ENCODE measurements at places on chromosomes 1 and 21. TPM values are rescaled to one million over a fixed set of nuclear protein-coding genes. Genes with fewer than 3 reads are reported as not detected.

CDC42 gene
- 223 TPM for total RNA-seq

DNA sequence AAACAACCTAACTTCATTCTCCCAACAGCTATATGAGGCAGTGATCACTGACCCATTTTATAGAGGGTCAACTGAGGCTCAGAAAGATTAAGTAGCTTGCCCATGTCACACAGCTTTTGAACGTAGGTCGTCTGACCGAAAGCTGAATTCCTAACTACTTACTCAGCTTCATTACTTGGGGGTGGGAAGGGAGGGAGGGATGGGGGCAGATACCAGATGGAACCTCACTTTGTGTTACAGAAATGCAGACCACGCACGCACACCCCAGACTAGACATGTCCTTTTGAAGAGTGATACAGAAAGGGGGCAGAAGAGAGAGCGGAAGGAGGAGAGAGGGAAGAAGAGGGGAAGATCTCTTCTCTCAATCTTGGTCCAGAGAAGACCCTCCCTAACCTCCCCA, 2.3 kb downstream of the ADGRB2 start:
- no peaks in the 10 kb centered on the region for H3K27me3 ChIP-seq
- H3K4me1 ChIP-seq, result peaks cover 55% of the 10 kb centered on the region
- no peak overlapping the region for H3K27ac ChIP-seq

- DNase-seq, result no peak
- no peak overlapping the region for H3K27ac ChIP-seq
- H3K4me3 ChIP-seq, result no peak overlapping the region
- no peaks in the 10 kb centered on the region for H3K27me3 ChIP-seq
- no peaks in the 10 kb centered on the region for H3K4me1 ChIP-seq
These were observed 9.5 kb upstream of the GPR153 start for GRCh38 chr1:6270401-6270800.

DNASE2B gene
- not detected for total RNA-seq

- no peak overlapping the region for H3K4me3 ChIP-seq
- DNase-seq, result no peak
- no peaks in the 10 kb centered on the region for H3K36me3 ChIP-seq
- no peak overlapping the region for H3K27ac ChIP-seq
- H3K27me3 ChIP-seq, result no peaks in the 10 kb centered on the region
- H3K4me1 ChIP-seq, result no peaks in the 10 kb centered on the region
These were observed 87.6 kb downstream of the BCAR3 start for GRCh38 chr1:93593854-93594602.

GRCh38 chr1:85555867-85556573, 24.5 kb upstream of the CCN1 start:
- H3K27ac ChIP-seq, result no peak overlapping the region
- H3K4me3 ChIP-seq, result no peak overlapping the region
- DNase-seq, result no peak
- H3K36me3 ChIP-seq, result no peaks in the 10 kb centered on the region
- no peaks in the 10 kb centered on the region for H3K4me1 ChIP-seq
- no peaks in the 10 kb centered on the region for H3K27me3 ChIP-seq

TRAPPC3 gene
- total RNA-seq, result 46.7 TPM

LCE1E gene
- total RNA-seq, result not detected

GRCh38 chr21:44643741-44644310, 2.4 kb upstream of the KRTAP10-11 start:
- no peak for DNase-seq
- H3K27me3 ChIP-seq, result no peaks in the 10 kb centered on the region
- H3K27ac ChIP-seq, result no peak overlapping the region
- H3K36me3 ChIP-seq, result no peaks in the 10 kb centered on the region
- H3K4me3 ChIP-seq, result no peak overlapping the region
- H3K4me1 ChIP-seq, result no peaks in the 10 kb centered on the region

LDLRAD1 gene
- not detected for total RNA-seq

DMBX1 gene
- not detected for total RNA-seq

GRCh38 chr1:94265906-94266305, 28.5 kb upstream of the ARHGAP29 start:
- no peaks in the 10 kb centered on the region for H3K27me3 ChIP-seq
- no peaks in the 10 kb centered on the region for H3K36me3 ChIP-seq
- H3K27ac ChIP-seq, result no peak overlapping the region
- no peaks in the 10 kb centered on the region for H3K4me1 ChIP-seq
- no peak overlapping the region for H3K4me3 ChIP-seq

TRIM46 gene
- total RNA-seq, result 5.1 TPM

GRCh38 chr1:200075938-200076546, 48.5 kb downstream of the NR5A2 start:
- no peak for DNase-seq
- no peak overlapping the region for H3K27ac ChIP-seq
- H3K4me1 ChIP-seq, result peaks cover 20% of the 10 kb centered on the region
- H3K36me3 ChIP-seq, result no peaks in the 10 kb centered on the region

ADGRL4 gene
- not detected for total RNA-seq

DNA sequence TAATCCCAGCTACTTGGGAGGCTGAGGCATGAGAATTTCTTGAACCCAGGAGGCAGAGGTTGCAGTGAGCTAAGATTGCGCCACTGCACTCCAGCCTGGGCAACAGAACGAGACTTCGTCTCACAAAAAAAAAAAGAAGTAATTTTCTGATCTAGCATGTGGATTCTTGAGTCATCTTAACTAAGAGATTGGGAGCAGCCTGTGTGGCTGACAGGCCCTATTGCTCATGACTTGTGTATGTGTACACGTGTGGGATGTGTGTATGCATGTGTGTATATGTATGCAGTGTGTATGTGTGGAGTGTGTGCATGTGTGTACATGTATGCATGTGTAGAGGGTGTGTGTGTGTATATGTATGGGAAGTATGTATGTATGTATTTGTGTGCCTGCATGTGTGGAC, 29.5 kb downstream of the DOP1B start:
- no peaks in the 10 kb centered on the region for H3K36me3 ChIP-seq
- H3K4me3 ChIP-seq, result no peak overlapping the region
- no peaks in the 10 kb centered on the region for H3K4me1 ChIP-seq
- H3K27ac ChIP-seq, result no peak overlapping the region
- no peak for DNase-seq

GRCh38 chr1:17857996-17858395, 102.9 kb downstream of the ACTL8 start:
- H3K4me3 ChIP-seq, result no peak overlapping the region
- no peak overlapping the region for H3K27ac ChIP-seq
- peaks cover 7% of the 10 kb centered on the region for H3K4me1 ChIP-seq
- H3K36me3 ChIP-seq, result no peaks in the 10 kb centered on the region
- no peaks in the 10 kb centered on the region for H3K27me3 ChIP-seq

PDZK1IP1 gene
- not detected for total RNA-seq

DNA sequence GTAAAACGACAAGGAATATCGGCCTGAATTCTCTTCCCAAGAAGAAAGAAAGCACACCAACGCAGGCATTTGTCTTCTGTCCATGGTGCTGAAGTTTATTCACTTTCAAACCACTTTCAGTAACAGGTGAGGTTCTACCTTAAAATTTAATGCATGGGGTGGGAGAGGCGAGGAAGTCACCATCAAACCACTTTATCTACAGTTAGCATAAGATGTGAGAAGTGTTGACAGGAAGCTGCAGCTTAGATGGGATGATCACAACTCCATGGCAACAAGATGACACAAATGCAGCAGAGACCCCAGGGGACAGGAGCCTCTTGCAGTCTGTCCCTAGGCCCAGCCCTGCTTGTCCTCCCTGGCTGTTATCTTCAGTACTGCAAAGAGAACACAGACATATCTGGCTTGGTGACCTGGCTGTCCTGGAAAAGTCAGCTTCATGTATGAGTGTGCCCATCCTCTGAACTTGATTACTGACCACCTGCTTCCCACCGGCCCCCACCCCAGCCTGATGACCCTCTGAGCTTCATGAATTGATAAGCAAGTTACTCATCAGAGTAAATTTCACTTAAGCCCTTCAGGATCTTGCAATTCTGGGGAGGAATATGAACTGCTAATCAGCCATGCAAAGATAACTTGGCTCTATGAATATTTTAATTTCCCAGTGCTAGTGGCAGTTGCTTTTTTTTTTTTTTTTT, 1.8 kb downstream of the NPPA start:
- H3K27ac ChIP-seq, result no peak overlapping the region
- peak; percentile 69 for DNase-seq
- peaks cover 30% of the 10 kb centered on the region for H3K4me1 ChIP-seq
- no peaks in the 10 kb centered on the region for H3K27me3 ChIP-seq
- no peak overlapping the region for H3K4me3 ChIP-seq

PLA2G2C gene
- not detected for total RNA-seq

DNA sequence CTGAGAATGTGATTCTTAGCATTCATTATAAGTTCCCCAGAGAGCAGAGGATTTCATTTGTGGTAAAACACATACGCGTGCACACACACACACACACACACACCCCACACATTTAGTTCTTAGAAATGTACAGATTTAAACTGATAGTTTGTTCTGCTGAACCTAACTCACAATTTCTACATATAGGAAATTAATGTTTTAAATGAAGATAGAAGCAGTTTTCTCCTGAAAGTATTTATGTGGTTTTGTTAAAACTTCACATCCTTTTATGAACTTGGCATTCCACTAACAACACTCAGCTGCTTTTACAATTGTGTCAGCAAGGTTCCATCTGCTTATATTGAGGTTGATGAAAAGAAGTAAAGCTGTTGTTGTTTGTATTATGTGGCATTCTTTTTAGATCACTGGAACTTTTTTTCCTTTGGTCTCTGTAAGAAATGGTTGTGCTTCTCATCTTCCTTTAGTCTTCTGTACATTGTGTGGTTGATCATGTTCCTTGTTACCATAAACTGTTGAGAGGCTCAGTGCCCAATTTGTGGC, 41.6 kb downstream of the AK4 start:
- H3K27me3 ChIP-seq, result no peaks in the 10 kb centered on the region
- H3K27ac ChIP-seq, result no peak overlapping the region
- no peaks in the 10 kb centered on the region for H3K36me3 ChIP-seq
- H3K4me3 ChIP-seq, result no peak overlapping the region
- no peak for DNase-seq

GALNT2 gene
- total RNA-seq, result 2.7 TPM
